Effector CD4-positive, alpha-beta T cell (primary cell): ENCODE measurements at places on chromosomes 4 and X.

DNA sequence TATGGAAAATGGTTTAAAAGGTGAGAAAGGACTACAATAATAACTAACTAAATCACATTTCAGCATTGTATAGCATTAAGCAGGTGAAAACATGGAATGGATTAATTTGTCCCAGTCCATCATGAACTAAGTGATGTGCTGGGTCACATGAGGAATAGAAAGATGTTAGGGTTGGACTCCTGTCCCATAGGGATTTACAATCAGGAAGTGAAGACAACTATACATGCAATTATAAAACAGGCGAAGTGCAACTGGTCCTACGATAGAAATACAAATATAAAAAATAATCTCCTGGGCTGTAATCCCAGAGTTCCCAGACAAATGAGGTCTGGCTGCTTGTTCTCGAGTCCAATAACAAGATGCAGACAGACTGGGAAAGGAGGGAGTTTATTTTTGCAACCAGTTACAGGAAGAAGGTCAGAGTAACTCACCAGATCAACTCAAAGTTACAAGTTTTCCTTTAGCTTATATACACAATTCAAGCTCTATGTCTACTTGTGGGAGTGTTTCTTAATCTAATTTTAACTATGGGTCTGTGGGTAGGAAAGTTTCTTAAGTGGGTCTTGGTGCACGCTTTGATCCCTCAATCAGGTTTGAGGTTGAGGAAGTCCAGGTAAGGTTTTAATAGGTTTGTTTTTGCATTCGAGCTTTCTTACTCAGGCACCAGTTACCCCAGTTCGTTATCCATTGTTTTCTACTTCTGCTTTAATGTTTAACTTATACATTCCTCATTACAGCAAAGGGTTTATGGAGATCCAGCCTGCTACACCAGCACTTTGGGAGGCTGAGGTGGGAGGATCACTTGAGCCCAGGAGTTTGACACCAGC lies 50.1 kb downstream of the IGFBP7 start:
- DNase-seq = no peak

DNA sequence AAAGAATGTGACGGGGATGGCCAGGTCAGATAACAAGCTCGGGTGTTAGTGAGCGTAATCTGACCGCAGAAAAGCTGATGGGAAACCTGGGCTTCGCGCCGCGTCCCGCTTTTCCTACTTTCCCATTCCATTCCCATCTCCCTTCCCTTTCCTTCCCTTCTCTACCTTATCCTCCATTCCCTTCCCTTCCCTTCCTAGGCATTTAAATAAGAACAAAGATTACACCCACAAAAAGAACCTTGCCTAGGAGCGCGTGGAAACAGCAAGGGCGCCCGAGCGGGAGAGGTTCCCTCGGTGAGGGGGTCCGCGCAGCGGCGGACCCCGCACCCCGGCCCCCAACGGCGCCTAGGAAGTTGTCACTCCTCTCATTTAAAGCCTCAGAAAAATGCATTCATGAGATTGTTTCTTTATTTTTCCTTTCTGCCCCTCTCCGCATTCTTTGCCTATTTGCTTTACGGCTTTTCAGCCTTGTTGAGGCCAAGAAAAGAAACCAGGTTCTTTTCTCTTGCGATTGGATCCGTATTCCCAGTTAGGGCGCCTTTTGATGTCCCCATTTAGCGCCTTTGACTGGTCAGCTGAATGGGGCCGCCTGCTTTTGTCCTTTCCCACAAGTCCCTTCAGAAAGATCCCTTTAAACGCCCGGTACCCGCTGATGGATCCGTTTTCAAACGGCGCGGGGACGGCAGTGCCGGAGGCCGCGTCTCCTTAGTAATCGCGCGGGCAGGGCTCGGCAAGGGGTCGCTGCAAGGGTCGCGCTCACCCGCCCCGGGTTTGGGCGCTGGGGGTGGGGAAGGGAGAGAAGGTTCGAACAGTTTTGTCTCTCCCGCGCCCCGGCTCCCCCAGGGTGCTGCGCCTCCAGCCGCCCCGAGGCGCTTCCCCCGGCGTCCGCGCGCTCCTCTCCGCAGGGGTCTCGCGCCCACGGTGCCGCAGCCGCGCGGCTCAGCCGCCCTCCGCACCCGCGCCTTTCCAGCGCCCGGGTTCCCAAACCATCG lies 54.1 kb upstream of the TMEM33 start:
- DNase-seq = no peak

GRCh38 chr4:154329268-154329868 lies 162.2 kb downstream of the DCHS2 start:
- DNase-seq = no peak

DNA sequence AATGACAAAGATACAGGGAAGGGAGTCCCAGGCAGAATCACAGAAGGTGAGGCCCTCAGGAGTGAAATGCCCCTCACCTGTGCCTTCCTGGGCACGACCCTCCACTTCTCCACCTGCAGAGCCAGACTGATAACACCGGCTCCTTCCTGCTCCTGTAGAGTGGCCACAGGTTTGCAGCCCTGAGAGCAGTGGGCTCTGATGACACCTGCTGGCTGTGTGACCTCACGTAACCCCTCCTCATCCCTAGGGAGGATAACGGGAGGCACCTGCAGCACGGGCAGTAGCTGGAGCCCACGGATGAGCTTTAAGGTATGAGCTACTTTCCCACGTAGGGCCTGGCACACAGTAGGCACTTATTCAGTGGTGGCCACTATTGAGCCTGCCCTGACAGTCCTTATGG lies 25.5 kb upstream of the MAN2B2 start:
- DNase-seq = no peak

DNA sequence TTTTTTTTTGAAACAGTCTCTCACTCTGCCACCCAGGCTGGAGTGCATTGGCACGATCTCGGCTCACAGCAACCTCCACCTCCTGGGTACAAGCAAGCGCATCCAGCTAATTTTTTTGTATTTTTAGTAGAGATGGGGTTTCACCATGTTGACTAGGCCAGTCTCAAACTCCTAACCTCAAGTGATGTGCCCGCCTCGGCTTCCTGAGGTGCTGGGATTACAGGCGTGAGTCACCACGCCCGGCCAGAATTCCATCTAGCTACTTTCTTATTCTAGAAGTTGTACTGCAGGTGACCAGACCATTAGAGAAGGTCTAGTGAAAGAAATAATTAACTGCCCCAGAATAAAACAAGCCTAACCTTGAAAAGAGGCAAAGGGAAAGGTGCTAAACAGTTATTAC lies 2.3 kb downstream of the LRBA start:
- no peak for DNase-seq

GRCh38 chrX:100643956-100644860 lies at the start of gene SRPX2:
Gene SRPX2 (plus strand): TSS chrX:100644199. CDS start chrX:100646323, 2,124 bp downstream.
- DNase-seq = no peak

DNA sequence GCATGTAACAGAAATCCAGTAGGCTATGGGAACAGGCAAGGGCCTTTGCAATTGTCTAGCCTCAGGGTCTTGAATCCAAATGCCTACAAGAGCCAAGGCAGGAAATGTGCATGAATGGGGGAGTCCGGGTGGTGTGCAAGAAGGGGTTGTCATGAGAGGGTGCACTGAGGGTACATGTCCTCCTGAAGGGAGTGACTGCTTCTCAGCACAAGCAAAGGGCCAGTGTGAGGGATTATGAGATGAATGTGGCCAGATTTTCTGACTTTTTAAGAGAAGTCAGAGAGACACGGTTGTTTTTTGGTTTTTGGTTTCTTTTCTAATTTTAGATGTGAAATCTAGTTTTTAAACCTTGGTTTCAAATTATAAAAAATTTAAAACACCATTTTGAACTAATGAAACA lies 76.5 kb upstream of the LSM6 start:
- DNase-seq = no peak

GRCh38 chrX:82703551-82703950 lies 804.5 kb upstream of the POU3F4 start:
- DNase-seq = no peak

GRCh38 chr4:23884741-23885140 lies 5.1 kb downstream of the PPARGC1A start:
- no peak for DNase-seq

DNA sequence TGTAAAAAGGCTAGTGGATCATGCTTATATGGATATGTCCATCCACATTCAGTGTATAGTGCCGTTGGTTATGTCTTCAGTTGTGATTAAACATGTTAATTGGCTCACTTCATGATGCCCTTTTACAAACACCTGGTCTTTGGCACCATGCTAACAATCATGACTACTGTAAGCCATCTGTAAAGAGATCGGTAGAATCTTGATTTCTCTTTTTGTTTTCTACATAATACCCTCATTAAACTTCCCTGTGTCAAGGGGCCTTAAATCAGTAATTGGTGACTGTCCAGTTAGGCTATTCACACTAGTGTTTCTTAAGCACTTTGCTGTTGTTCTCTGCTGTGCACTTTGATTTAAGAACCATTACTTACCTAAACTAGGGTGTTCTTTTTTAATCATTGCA lies 475.2 kb downstream of the RPA4 start:
- DNase-seq = no peak

DNA sequence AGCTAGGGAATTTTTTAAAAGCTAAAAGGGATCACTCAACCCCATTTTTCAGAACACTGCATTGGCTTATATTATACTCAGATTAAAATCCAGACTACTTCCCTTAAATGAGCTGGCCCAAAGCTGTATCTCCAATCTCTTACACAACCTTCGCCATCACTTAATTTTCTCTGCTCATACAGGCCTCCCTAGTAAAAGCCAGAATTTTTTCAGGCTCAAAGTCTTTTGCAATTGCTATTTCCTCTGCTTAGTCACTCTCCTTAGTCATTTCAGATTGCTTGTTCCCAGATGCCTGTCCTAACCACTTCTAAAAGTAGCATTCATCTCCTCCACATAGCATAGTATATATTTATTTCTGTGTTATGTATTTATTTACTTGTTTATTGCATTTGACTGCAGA lies 1587.9 kb upstream of the ADGRL3 start:
- no peak for DNase-seq

DNA sequence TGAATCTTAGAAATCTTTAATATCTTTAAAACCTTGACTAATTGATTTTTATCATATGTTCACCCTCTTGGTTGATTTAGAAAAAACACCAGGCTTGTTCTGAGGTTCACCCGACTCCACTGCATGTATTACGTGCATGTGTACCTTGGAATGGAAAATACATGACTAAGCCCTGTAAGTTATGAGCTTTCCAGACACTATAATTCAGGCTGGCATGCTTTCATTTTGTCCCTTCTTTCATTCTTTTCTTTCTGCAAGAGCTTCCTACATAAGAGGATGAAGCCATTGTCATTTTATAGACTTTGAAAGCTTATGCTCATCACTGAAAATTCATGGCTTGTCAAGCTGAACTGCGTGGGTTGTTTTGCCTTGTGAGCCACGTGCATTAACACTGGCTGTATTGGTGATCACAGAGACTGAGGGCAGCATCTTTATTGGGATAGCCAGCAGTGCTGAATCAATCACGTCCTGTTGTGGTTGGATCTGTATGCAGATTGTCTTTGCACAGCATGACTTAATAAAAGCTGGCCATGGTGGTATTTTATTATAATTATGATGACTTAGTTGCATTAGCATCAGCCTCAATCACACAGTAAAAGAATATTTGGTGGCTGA lies 141.9 kb downstream of the SLIT2 start:
- no peak for DNase-seq

DNA sequence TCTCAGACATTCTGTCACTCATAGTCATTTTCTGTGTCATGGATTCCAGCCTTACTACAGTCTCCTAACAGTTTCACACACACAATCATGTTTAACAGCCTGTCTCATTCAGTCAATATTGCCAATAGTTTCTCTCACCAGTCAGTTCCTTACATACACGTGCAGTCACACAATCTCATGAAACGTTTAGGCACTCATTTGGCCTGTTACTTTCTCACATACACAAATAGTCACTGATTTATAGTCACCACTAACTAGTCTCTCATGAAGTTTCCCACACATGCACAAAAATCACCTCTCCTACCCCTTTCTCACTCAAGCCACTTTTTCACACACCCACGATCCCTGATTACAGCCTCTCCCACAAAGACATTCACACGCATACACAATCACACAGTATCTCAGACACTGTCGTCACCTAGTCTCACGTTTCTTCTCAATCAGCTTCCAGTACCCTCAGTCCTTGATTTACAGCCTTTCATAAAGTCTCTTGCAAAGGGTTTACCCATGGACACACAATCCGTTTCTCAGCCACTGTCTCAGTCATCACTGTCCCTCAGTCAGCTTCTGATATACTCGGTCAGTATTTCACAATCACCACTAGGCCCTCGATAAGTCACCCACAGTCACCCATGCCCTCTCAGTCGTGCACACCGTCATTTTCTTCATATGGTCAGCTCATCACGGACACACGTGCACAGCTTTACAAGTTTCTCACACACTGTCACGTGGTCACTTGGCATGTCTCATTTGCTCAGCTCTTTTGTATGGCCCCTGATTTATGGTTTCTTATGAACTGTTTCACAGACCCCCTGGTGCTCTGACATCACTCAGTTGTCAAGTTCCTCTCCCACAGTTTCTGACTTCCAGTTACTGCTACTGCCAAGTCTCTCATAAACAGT lies 4.2 kb upstream of the CFP start:
- DNase-seq = no peak

GRCh38 chr4:48506716-48507115 lies 16.7 kb downstream of the ZAR1 start:
- no peak for DNase-seq

- DNase-seq = no peak
Measured at GRCh38 chr4:156186111-156186510, 232.4 kb upstream of the CTSO start.

DNA sequence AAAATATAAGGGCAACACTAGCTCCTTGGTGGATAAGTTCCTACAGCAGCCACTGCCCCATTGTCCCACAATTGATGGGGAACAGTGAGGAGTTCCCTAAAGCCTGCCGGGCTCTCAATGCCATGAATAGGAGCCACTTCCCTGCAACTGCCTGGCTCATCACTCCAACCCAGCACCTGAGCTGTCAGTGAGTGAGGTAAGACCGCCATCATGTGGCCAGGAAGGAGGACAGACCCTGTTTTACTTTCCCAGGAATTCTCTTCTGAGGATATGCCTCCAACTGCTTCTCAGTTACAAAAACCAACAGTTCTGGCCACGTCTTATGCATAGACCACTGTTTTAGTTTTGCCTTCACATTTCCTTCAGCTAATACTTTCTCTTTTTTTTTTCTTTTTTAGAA lies 45.5 kb downstream of the SRPX start:
- DNase-seq = no peak

DNA sequence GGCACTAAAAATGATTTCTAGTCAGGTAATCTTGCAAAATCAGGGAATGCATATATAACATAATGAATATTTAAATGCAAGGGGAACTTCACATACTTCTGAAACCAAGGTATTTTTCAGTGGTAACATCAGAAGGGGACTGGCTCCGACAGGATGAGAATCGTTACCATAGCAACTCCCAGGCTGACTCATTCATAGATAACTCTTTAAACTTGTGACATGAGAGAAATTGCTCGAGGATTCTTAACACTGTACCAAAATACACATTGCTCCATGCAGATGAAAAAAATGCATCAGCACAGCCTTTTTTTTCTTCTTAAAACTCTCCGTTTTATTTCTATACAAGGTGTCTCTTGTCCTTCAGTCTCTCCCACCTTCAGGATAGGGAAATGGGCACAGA lies 114.3 kb downstream of the GABRB1 start:
- no peak for DNase-seq

DNA sequence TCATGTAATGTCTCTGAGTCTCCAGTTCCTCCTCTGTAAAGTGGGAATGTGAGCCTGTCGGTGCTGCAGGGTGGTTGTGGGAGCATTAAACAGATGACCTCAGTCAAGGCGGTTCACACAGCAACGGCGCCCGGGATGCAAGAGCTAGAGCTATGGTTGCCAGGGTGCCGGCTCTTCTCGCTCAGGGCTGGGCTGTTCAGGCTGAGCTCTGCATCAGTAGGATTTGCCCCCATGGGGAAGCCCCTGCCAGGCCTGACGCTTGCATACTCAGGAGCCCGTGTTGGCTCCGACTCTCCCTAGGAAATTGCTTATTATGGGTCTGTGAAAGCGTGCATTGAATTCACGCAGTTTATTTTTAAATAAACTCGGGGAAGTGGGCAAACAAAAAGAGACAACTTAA lies 67.3 kb downstream of the PSAPL1 start:
- DNase-seq = no peak
